ENCODE measurements at places on chromosomes 7 and 10.

GRCh38 chr10:28559618-28560017 is 26.7 kb downstream of the WAC start:
- no peak for DNase-seq

DNA sequence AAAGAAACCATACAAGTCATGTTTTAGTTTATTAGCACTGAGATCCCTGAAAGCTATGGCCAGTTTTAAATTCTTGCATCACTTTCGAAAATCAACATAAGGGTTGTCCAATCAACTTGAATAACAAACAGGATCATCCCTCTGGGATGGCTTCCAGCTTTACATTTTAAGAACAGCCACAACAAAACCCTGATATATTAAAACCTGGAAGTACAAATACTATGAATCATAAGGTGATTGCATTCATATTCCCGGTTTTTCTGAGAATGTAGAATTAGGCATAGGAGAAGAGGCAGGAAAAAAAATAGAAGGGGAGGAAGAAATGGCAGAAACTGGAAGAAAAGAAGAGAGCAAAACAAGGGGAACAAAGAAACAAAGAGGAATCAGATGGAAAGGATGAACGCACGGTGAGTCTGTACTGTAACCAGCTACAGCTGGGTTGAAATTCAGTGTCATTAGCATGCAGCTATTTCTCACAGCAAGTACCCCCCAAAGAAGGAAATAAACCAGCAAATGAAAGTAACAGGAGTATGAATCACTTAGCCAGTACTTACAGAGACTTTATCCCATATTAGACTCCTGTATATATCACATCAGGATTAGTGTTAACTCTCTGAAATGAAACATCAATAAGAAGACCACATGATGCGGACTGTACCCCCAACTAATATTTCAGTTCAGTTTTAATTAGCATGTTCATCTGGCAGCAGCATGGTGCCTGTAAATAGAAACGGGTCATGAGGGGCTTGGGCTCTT is 301.3 kb downstream of the RNLS start:
- DNase-seq = no peak

GRCh38 chr10:62578301-62578700 is 204.1 kb downstream of the ZNF365 start:
- DNase-seq = no peak

DNA sequence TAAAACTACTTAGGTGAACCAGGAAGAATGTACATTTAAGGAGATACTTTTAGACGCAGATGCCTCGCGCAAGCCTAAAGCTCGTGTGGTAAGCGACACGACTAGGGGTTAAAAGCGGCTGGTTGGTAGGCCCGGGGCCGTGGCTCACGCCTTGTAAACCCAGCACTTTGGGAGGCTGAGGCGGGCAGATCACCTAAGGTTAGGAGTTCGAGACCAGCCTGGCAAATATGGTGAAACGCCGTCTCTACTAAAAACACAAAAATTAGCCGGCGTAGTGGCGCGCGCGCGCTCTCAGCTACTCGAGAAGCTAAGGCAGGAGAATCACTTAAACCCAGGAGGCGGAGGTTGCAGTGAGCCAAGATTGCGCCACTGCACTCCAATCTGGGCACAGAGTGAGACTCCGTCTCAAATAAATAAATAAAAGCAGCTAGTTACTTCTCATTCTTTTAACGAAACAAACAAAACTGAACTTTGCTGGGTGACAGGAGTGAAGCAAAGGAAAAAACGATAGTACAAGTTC is 879 bp downstream of the NUDT5 start:
- peak; percentile 69 for DNase-seq

GRCh38 chr10:16360001-16360400 is 76.8 kb upstream of the PTER start:
- no peak for DNase-seq

- no peak for DNase-seq
Observed at GRCh38 chr10:104492329-104492940, 138.8 kb downstream of the CFAP58 start.

DNA sequence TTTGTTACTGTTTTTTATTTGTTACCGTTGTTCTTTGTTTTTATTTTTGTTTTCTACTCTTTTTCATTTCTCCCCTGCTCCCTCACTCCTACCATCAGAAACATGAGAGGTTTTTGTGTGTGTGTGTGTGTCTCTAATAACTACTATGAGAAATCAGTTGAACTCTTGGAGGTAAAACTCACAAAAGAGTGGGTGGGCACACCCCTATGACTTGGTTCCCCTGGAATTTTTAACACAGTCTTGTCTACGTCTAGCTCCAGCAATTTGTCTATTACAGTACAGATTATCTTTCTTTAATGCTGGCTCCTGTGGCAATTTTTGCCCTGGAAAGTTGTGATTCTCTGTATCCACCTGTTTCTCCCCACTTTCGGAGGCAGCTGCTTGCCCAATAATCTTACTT is 56.2 kb downstream of the AOAH start:
- DNase-seq = no peak

DNA sequence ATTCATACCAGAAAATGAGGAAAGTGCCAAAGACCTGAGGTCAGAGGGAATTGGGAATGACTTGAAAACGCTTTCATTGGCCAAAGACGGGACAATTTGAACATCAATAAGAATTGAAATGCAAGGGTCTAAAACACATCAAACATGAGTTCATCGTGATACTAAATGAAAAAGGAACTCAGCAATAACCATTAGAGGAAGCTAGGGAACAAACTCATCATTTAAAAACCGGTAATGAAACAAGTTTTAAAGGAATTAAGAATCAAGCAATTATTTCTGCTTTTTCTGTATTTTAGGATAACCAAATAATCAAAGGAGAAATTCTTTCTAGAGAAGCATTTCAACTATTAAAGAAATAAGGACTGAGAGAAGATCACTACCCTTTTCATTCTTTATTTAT is 303.1 kb downstream of the ARHGAP12 start:
- DNase-seq = no peak

DNA sequence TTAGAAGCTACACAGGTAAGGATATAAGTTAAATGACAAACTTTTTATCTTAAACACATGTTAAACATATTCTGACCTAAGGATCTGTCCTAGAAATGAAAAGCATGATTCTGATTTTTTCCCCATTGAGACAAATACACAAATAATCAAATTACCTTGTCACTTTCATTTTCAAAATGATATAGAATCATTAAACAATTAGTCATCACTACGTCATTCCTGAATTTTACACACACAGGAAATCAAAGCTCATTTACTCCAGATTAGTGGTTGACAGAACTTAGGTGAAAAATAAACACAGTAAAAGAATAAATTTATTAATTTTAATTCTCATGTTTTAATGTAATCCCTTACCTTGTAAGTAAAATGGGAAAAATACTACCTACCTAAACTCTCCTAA is 89.0 kb downstream of the AASS start:
- no peak for DNase-seq

- no peak for DNase-seq
Observed at GRCh38 chr7:47100817-47101435, 481.0 kb downstream of the TNS3 start.

- no peak for DNase-seq
Observed at GRCh38 chr7:15985587-15986384, 299.3 kb upstream of the MEOX2 start.

- DNase-seq = no peak
Observed at GRCh38 chr7:4461531-4461930, 220.6 kb upstream of the FOXK1 start.

- DNase-seq = no peak
Observed at GRCh38 chr10:95792874-95793285, 36.9 kb downstream of the ENTPD1 start.

DNA sequence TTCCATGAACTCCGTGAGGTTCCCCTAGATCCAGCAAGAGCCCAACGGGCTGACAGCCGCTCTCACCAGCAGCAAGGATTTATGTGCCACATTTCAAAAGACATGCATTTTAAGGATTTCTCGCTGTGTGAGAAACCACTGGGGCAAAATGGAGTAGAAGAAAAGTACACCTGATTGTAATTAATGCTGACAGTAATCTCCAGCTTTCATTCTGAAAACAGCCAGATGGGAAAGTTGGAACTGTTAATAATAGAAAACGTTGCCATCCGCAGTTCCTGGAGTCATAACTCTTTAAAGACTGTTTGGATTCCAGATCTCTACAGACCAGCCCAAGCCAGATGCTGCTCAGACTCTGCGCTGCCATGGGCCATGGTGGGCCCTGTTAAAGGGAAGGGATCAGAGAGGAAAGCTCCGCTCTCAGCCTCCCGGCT is 216.9 kb upstream of the GLI3 start:
- DNase-seq = no peak

DNA sequence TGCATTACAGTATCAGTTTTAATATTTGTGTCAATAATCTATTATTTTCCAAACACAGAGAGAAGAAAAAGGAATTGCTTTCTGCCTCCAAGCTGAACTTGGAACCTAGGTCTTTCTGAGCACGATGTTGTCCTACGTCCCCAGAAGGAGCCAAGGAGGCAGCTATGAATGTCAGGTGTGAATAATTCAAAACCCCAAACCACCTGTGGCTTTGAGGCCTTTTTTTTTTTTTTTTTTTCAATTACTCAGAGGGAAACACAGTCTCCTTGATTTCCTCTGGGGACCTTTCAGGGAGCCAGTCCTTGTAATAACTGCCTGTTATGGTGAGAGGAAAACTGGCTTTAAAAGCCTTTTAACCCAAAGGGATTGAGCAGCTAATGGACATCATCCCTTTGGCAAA is 8.3 kb downstream of the GPR85 start:
- no peak for DNase-seq

DNA sequence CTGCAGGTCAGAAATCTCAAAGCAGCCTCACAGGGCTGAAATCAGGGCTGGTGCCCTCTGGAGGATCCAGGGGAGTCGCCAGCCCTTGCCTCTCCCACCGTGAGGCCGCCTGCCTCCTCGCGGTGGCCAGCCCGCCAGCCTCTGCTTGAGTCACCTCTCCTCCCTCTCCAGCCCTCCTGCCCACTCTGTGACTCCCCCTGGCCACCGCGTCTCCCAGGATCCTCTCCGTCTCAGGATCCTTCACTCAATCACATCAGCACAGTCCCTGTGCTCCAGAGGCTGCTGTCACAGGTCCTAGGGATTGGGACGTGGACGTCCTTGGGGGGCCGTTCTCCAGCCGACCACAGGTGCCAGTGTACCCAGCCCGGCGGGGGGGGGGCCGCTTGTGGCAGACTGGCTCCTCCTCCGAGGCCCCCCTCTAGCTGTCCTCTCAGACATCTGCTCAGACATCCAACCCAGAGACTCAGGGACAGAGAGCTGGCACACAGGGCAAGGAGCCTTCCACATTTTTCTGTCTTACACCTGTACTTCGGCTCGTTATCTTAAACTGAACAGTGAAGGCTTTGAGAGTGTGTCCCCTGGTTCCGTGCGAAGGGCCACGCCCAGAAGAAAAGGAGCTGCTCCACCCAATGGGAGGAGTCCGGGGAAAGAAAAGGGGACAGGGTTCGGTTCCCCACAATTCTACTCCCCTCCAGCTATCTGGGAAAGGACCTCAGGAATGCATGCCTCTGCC is 9.4 kb upstream of the PPP2R2D start:
- no peak for DNase-seq

- no peak for DNase-seq
Observed at GRCh38 chr10:3464760-3465405, 292.3 kb upstream of the PITRM1 start.

DNA sequence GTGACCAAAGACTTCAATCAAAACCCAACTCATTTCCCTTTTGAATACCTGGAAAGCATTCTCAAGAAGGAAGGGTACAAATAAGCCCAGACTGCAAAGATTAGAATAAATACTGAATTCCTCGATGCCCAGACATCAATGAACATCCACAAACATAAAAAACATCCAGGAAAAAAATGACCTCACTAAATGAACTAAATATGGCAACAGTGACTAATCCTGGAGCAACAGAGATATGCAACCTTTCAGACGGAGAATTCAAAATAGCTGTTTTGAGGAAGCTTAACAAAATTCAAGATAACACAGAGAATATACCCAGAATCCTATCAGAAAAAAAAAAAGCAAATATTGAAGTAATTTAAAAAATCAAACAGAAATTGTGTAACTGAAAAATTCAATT is 43.2 kb downstream of the PCLO start:
- no peak for DNase-seq

DNA sequence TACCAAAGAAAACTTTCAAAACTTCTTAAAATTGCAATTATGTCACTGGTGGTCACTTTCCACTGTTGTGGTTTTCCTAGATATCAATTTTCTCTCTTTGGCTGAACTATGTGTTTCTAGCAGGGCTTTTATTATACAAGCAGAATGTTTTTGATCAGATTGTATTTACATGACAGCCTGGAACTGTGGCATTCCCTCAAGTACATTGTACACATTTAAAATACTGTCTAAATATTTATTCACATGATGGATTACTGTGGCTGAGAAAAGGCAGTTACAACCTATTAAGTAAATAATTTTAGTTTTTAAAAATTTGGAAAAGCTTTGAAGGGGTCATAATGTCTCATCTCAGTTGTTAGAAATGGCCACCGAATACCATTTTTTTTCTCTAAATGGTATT is 231.9 kb upstream of the PPP1R3A start:
- DNase-seq = no peak

GRCh38 chr7:137847568-137848050 is 835 bp upstream of the DGKI start:
- DNase-seq = no peak

DNA sequence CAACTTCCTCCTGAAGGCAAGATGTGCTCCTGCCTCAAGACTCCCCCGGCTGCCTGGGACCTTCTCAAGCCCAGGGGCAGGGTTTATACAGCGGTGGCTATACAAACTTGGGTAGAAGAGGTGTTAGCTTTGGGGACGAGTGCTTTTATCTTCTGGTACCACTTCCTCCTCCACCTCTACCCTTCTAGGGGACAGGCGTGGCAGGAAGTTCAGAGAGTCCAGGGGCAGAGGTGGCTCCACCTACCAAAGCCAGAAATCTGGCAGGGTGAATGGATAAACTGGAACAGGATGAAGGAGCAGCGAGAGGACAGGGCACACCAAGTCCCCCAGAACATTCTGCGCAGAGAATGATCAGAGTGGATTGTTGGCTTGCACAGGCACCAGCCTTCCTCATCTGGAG is 24.0 kb upstream of the TM9SF3 start:
- no peak for DNase-seq

- DNase-seq = no peak
Observed at GRCh38 chr10:69647819-69648218, 17.8 kb downstream of the FAM241B start.

GRCh38 chr10:790821-791551 is 101.5 kb upstream of the DIP2C start:
- DNase-seq = peak; percentile 35

DNA sequence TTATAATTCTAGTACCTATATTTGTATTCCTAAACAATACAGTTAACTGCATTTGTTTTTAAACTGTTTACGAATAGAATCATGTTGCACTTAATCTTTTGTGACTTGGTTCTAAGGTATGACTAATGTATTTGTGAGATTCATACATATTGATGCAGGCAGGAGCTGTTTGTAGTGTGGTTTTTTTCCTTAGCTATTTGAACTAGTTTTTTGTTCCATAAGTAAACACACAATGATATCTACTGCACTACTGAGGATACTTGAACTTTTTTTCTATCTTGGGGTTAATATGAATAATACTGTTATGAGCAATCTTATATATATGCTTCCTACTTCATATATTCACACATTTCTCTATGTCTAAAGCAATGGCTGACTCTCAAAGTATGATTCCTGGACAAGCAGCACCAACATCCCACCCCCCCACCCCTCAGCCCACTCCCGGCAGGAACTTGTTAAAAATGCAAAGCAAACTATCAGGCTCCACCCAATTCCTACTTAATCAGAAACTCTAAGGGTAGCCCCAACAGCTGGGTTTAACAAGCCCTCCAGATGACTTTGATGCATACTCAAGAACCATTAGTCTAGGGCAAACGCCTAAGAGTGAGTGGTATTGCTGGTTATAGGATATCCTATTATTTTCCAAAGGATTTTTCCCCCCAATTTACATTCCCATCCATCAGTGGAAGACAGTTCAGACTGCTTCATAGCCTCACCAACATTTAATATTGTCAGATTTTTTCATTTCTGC is 25.8 kb downstream of the BRAF start:
- DNase-seq = no peak

All from activated CD8-positive, alpha-beta memory T cell treated with anti-CD3 and anti-CD28 coated beads, Interleukin-2, amount 50 U/mL, for 48 hours (primary cell).